ENCODE measurements at places on chromosomes 3 and 15.

DNA sequence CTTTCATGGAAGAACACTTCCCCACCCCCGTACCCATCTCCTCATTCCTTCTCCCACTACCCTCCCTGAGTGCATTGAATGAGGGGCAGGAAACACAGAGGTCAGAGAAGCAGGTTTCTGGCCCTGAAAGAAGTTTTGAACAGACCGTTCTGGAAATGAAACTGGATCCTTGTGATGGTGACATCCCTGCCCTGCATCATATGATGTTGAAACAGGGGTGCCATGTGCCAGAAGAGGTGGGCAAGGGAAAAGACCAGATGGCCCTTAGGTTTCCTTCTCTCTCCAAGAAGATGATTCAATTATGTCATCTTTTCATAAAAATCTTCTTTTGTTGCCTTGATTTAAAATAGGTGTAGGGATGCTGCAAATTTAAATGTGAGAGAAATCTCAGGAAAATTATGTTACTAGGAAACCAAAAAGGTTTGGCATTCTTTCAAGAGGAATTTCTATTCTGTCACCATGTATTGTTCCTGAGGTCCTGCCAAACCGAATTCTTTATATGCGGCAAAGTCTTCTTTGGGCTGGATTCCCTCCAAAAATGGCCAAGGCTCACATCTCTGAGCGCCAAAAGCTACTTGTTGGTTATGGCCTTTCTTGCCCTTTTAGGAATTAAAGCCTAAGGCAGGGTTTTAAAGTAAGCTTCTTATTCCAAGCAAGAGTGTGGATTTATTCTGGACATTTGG lies 19.9 kb upstream of the TNFAIP8L3 start:
- DNase-seq, result no peak

DNA sequence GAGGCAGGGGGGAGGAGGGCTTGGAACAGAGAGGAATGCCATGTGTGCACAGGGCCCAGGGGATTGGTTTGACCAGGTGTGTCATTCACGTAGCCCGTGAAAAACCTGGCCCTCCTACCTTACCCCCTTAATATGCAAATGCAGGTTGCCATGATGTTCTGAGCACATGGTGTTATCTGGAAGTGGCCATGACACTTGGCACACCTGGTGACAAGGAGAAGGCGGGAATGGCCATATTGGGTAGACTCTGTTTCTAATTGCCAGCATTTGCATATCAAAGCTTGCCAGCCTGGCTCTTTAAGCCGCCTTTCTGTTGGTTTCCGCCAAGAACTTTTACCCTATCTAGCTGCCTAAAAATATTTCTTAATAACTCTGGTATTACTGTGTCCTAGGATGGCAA lies 202.1 kb upstream of the DPH6 start:
- no peak for DNase-seq

DNA sequence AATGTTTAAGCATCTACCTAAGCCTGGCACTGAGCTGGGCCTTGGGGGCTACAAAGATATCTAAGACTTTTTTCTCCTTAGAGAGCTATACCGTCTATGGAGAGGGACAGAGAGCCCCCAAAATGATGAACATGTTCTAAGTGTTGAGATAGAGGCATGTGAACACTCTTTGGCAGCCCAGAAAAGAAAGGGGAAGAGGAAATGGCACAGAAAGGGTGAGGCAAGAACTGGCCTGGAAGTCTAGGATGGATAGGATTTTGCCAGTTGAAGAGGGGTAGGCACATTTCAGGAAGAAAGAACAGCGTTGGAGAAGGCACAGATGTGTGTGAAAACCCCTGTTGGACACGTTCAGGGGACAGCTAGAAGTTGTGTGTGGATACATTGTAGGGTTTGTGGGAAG lies 276.2 kb upstream of the LRRFIP2 start:
- DNase-seq, result no peak

DNA sequence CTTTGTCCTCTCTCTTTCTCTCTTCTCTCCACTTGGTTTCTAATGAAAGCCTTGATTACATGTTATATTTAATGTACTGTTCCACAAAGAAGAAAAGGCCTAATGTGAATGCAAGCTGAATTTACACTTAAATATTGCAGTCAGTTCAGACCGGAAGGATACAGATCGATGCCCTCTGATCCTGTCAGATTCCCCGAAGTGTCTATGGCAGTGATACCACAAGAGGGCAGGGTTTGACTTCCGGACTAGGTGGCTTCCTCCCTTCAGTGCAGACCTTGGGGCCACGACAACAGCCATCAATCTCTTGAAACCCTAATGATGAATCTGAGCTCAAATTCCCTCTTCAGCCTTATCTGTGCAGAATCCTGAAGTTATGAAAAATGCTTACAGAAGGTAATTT lies 29.5 kb downstream of the AGTR1 start:
- DNase-seq, result no peak

DNA sequence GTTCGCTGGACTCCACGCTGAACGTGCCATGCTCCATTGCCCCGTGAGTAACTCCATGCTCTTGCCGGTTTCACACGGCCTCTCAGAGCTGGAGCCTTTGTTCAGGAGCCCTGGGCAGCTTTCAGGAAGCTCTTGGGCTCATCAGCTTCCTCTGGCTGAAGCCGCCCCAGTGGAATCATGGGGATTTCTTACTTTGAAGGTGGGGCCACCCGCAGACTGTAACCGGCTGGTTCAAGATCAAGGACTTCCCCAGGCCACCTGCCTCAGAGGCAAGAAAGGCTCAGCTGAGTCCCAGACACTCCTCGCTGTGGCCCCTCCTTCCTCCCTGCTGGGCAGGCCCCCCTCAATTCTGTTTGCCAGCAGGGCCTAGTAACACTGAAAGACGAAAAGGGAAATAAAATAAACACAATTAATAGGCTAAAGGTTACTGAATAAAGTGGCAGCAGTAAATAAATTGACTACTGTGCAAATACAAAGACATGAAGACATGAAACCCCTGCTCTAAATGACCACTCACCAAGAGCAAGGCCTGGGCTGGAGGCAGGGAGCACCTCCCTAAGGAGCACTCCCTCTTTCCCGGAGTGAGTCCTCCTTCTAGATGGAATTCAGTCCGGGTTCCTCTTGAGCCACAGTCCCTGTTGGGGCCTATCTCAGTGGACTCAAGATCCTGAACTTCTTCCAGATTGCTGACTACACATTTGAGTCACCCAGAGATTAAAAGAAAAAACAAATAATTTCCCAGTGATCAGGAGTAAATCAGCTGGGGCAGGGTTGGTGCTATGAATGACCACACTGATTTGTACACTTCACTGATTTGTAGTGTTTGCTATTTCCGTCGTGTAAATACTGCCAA lies 51.0 kb downstream of the ZDHHC19 start:
- no peak for DNase-seq

GRCh38 chr3:535566-536416 lies 339.2 kb downstream of the CHL1 start:
- peak; percentile 63 for DNase-seq

DNA sequence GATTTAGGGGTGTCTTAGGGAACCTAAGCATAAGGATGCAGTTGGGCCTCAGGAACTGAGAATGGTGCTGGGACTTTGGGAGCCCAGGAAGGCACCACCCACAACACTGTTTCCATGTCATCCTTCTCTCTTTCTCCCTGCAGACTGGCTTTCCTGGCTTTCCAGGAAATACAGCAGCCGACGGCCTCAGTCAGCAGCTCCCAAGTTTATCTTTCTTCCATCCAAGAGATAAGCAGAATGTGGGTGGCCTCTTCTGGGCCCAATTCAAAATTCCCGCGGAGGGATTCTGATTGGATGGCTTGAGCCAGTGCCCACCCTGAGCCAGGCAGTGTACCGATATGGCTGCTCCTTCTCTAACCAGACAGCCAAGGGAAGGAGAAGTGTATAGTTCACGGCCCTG lies 4.5 kb upstream of the CLN6 start:
- no peak for DNase-seq

DNA sequence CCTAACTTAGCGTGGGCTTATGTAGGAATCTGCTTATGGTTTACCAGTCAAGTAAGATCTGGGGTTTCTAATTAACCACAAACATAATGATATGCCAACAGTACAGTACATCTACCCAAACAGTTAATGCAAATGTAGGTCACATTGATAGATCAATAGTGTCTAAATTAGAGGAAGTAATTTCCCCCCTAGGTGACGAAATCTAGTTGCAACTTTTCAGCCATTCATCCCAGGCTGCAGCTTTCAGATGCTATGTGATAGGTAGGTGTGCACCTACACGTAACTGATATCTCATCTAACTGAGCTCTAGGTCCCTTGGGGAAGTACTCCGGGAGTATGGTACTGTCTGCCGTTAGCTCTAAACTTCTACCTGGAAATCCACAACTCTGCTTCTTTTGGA lies 57.2 kb downstream of the CRTC3 start:
- no peak for DNase-seq

- DNase-seq, result no peak
Observed at GRCh38 chr3:136390574-136390973, 140.4 kb downstream of the PCCB start.

DNA sequence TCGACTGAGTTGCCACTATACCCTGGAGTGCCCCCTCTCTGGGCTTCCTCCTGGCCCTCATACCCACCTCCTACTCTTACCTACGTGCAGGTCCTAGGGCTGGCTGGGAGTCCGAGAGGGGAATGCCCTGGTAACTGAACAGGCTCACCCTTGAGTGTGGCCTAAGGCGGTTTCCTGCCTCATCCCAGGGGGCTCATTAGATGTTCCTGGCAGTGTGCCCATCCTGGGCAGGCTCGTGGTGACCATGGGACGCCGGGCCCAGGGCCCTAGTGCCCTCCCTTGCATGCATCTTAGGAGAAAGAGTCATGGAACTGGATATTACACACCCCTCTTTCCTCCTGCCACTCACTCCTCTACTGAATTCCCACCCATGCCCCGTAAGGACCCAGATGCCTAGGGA lies 2.8 kb downstream of the SEMA4B start:
- no peak for DNase-seq

DNA sequence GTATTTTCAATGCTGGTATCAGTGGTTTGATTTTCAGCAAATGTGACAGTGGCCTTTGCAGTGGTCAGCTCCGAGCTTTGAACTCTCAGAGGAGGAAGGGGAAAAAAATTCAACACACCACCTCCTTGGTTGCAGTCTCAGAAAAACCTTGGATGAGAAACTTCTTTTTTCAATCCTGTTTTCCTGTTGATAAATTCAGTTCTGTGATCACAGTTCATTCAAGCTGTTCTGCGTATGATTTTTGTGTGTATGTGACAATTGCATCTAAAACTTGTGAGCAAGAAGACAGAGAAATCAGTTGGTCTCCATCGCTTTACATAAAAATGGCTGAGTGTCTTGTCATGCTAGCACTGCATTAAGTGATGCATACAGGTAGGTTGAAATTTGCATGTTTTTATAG lies 19.2 kb downstream of the ZBTB38 start:
- DNase-seq, result no peak

- no peak for DNase-seq
Observed at GRCh38 chr15:28888900-28889299, 3.1 kb downstream of the APBA2 start.

- DNase-seq, result no peak
Observed at GRCh38 chr3:143657391-143657790, 190.9 kb downstream of the SLC9A9 start.

- DNase-seq, result no peak
Observed at GRCh38 chr15:58146211-58146610, 8.0 kb downstream of the AQP9 start.

GRCh38 chr3:128489927-128490649 lies 2.9 kb downstream of the GATA2 start:
- DNase-seq, result peak; percentile 57

- DNase-seq, result no peak
Observed at GRCh38 chr3:117788506-117788905, 1078.9 kb downstream of the TUSC7 start.

DNA sequence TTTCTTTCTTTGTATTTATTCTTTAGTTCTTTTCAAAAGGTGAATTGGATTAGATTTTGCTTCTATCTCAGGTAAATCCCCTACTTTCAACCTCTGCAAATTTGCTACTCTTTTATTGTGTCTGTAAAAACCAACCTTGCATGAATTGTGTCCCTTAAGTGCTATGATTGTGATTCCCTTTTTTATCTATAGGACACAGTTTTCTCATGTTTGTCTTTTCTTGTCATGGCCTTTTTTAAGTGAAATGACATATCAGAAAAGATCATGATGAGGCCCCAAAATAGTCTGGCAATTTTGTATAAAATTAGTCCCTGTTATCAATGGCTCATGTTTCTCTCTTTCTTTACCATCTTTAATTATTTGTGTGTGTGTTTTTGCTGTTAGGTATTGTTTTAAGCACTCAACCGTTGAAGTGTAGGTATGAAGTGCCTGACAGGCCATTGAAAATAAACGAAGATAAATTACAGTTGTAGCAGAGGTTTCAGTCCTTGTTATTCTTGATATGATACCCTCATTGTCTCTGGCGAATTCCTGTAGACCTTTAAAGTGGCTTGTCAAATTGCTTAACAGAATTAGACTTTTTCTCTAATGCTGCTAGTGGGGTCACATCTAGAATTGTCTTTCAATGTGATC lies 184.3 kb downstream of the UBE2E2 start:
- DNase-seq, result no peak

DNA sequence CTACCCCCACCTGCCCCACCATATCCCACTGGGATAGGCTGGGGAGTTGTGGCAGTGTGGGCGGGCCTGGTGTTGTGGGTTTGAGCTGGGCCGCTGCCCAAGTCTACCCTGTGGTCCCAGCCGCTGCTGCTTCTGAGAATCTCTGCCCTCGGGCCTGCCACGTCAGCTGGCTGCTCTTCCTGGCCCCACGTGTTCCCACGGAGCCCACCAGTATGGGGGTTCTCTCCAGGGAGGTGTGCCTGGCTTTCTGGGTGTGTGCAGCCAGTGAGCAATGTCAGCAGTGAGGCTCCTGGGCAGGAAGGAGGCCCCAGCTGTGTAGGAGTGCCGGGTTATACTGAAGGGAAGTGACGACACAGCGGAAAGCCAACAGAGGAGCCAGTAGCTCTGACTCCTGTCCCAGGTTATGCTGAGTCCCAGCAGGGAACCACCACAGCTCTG lies 10.5 kb downstream of the GNAI2 start:
- no peak for DNase-seq

DNA sequence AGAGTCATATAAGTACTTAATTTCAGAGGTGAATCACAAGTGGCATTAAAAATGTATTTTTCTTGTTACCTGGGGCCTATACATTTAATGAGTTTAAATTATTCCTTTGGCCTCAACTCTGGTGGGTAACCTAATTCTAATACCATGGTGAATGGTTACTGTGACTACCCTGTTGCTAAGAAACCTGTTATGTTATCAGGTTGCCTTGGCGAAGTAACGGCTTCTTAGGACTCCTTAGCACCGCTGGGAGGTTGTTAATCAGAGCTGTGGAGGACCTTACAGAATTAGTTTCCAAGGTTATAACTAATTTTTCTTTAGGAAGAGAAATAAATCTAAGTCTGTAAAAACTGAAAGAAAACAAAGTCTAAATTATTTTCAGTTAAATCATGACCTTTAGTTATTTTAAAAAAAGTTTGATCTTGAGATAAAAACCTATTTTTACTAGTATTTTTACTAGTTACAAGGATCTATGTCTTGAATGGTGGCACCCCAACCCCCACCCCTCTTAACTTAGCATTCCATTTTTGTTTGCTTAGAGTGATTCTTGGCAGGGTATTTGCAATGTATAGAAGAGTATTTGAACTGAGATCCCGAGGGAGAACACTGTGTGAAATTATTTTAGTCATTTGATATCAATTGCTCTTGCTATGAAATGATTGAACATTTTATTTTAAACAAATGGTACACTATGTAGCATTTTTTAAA lies 155.5 kb downstream of the FNDC3B start:
- DNase-seq, result no peak

Measured in sciatic nerve (tissue), 2 donors.